PC-9 (cell line): ENCODE measurements at places on chromosomes 11 and 22. TPM values are rescaled to one million over a fixed set of nuclear protein-coding genes. Genes with fewer than 3 reads are reported as not detected.

- no peak overlapping the region for H3K4me3 ChIP-seq
- H3K4me1 ChIP-seq, result no peaks in the 10 kb centered on the region
- H3K27ac ChIP-seq, result no peak overlapping the region
- DNase-seq, result no peak
- H3K27me3 ChIP-seq, result peaks cover 77% of the 10 kb centered on the region
Observed at GRCh38 chr22:48907591-48907990, 920.1 kb downstream of the BRD1 start.

ZNF214 gene
- 0.55 and 1.4 TPM in 2 replicates for total RNA-seq

GRCh38 chr11:65439331-65440181, 17.0 kb downstream of the NEAT1 start:
- no peaks in the 10 kb centered on the region for H3K27me3 ChIP-seq
- DNase-seq, result peak; percentile 13
- peaks cover 54% of the 10 kb centered on the region for H3K36me3 ChIP-seq

DNA sequence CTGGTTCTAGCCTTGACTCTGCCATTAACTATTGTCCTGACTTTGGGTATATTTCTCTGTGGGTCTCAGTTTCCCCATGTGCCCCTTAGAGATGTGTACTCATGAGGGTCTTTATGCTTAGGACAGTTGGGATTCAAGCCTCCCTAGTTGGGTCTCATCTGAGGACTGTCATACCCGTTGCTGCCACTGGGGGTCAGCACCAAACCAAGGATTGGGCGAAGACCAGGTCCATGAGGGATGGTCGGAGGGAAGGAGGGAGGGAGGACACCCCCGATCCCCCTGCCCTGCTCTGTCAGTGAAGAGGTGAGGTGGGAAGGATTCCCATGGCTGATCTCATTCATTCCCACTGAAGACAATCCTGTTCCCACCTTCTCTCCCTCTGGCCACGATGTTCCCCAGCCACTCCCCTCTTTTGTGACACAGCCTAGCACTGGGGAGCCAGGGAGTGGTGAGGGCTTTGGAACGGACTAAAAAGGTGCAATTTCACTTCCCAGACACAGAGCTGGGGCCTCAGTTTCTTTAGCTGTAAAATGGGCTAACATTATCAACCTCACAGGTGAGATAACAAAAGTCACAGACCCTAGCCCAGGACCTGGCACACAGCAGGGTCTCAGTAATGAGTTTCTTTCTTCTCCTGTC, 12.4 kb upstream of the KLHL35 start:
- no peaks in the 10 kb centered on the region for H3K36me3 ChIP-seq
- H3K4me1 ChIP-seq, result no peaks in the 10 kb centered on the region
- no peaks in the 10 kb centered on the region; the same call in 1 of the 2 replicates for H3K27me3 ChIP-seq
- no peak for DNase-seq
- H3K27ac ChIP-seq, result no peak overlapping the region

SVIP gene
- 21.8 and 34.2 TPM in 2 replicates for total RNA-seq

DNA sequence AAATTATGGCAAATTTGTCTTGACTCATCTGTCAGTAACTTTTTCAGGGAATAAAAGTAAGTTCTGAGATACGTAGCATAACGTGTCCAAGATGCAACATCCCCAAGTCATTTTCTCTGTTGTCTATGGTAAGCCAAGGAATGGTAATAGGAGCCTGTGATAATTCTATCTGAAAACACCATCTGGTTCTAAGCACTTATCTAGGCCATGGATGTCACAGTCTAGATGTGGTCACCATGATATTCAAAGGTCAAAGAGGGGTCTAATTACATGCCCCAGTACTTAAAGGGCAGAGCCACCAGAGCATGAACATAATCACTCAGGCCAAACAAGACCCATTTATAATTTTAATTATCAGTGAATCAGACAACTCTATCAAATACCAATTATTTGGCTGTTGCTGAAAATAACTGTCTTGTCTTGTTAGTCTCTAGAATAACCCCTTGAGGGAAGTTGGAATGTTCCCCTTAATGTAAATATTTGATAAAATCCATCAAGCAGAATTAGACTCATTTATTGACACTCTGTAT, 225.1 kb upstream of the MPPED2 start:
- no peaks in the 10 kb centered on the region for H3K27me3 ChIP-seq
- no peak overlapping the region for H3K4me3 ChIP-seq
- H3K27ac ChIP-seq, result no peak overlapping the region
- no peaks in the 10 kb centered on the region for H3K4me1 ChIP-seq
- no peak for DNase-seq
- H3K36me3 ChIP-seq, result no peaks in the 10 kb centered on the region

EIF3D gene
- 270 and 312 TPM in 2 replicates for total RNA-seq

MOGAT2 gene
- total RNA-seq, result not detected in 2 replicates

DNA sequence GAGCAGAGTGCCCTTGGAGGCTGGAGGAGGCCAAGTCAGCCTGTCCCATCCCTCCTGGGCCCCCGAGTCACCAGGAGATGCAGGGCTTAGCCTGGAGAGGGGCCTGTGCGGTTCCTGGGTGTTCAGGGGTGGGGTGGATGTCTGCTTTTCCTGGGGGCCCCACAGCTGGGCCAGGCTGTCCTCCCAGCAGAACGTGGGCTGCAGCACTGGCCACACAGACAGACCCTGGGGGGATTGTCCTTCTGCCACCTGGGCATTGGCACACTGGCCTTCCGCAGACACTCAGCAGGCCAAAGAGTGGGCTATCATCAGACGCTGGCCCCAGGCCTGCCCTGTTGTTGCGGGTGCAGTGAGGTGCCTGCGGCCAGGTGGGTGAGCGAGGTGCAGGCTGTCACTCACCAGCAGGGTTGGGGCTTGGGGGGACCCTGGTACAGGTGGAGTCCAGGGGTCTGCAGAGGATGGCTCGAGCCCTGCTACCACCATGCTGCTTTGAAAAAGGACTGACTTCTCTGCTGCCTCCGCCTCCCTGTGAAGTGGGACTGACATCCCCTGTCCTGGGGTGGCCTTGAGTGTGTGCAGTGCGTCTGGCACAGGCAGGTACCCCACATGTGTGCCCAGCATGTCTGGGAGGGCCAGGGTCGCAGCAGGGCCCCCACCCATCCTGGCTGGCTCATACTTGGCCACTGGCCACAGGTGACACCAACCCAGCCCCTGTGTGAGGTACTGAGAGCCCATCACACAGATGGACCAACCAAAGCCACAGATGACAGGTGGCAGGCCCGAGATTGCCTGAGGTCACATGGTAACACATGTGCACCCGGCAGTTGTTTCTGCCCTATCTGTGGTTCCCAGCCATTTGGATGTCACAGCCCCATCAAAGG, 39.0 kb upstream of the KCNQ1OT1 start:
- no peak overlapping the region for H3K27ac ChIP-seq
- H3K4me1 ChIP-seq, result peaks cover 23% of the 10 kb centered on the region
- no peaks in the 10 kb centered on the region for H3K36me3 ChIP-seq

DNA sequence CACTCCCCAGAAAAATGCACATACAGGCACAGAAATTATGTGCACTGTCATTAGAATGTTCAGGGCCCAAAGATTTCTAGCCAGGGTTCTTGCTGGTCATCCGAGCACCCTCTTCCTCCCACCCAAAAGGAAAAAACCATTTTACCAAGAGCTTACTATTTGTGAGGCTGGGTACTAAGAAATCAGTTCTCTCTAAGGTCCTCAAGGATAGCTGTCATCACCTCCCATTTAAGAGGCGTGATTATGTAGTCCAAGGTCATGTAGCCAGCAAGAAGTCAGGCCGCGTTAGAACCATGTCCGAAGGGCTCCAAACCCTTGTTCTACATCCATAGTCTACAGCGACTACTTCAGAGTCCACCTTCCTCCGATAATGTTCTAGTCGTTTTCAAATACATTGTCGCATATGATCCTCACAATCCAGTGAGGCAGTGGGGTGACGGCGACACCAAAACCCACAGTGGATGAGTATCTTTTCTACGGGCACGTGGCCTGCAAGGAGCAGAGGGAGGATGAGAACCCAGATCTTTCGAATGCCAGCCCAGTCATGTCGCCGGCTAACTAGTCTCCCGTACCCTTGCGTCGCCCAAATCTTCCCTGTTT, 634 bp downstream of the TIMM8B start:
- no peaks in the 10 kb centered on the region for H3K27me3 ChIP-seq
- H3K4me3 ChIP-seq, result peak overlapping the region; percentile 96
- H3K4me1 ChIP-seq, result peaks cover 21% of the 10 kb centered on the region
- H3K36me3 ChIP-seq, result peaks cover 57% of the 10 kb centered on the region

DNA sequence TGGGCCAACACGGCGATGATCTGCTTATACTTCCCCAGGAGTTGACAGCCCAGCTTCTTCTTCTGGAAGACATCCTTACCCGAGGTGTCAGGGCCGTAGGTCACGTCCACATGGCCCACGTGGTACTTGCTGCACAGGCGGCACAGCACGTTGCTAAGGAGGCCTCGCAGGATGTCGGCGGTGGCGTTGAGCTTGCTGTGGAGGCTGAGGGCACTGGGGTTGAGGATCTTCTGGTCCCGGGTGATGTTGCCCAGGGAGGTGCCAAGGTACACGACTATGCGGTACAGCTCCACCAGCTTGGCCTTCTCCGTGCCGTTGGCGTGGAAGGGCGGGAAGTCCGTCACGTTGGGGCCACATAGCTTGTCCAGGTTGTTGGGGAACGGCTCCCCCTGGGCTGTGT, 2.9 kb downstream of the LIF start:
- no peak for DNase-seq
- H3K4me3 ChIP-seq, result no peak overlapping the region
- no peaks in the 10 kb centered on the region for H3K27me3 ChIP-seq
- H3K4me1 ChIP-seq, result peaks cover 26% of the 10 kb centered on the region
- peaks cover 43% of the 10 kb centered on the region for H3K36me3 ChIP-seq
- peak overlapping the region; percentile 33 for H3K27ac ChIP-seq

DNA sequence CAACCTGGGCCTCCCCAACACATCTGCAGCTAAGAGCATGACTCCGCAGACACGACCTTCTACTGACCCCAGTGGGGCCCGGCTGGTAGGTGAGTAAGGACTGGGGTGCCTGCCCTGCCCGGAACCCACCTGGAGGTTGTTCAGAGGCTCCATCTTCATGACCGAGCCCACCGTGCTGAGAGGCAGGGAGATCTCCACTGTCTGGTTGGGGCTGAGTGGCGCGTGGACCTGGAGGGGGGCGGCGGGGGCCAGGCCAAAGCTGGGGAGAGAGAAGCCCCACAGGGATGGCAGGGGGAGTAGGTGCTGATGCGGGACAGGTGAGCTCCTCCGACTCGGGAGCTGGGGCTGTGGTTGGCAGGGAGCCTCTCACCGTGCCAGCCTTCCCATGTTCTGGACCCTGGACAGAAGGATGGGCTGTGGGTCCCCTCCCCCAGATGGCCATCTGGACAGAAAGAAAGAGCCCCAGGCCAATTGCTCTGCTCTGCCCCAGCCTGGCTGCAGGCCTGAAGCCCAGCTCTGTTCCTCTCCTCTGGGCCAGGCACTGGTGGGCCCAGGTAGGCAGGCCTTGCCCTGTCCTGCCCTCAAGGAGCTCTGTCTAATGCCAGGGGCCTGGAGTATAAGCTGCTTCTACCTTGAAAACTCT, 16.3 kb upstream of the RASL10A start:
- H3K27me3 ChIP-seq, result no peaks in the 10 kb centered on the region
- no peak for DNase-seq
- H3K36me3 ChIP-seq, result no peaks in the 10 kb centered on the region; the same call in 1 of the 2 replicates
- H3K27ac ChIP-seq, result no peak overlapping the region
- no peak overlapping the region for H3K4me3 ChIP-seq
- no peaks in the 10 kb centered on the region for H3K4me1 ChIP-seq

IFITM2 gene
- 4.2 and 4.3 TPM in 2 replicates for total RNA-seq

DNA sequence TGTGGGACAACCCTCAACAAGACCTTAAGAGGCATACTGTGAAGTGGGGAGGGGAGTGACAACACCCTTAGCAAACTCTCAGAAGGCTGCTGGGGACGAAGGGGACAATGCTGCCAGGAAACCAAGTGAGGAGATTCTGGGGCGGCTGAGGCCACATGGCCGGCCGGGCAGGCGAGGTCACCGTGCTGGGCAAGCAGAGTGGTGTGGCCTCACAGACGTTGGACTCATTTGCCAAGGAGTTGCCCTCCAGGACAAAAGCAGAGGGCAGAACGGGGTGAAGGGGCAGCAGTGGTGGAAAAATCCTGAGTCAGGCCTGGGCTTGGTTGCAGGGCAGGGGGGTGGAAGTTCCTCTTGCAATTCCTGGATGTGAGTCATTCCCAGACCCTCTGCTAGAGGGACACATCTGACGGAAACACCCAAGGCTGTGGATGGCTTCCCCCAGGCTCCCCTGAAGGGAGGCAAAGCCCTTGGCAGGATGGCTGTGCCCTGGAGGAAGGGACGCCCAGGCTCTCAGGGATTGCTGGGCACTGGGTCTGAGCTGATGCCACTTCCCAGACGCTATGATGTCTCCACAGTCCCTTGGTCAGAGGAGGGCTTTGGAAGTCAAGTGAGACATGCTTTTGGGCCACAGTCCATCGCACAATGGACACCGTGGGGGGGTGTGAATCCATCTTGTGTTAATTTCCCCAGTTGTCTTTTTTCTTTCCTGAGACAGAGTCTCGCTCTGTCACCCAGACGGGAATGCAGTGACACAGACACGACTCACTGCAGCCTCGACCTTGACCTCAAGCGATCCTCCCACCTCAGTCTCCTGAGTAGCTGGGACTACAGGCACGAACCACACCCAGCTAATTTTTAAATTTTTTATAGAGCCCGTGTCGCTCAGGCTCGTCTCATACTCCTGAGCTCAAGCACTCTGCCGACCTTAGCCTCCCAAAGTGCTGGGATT, 16.2 kb upstream of the SHANK3 start:
- peak; percentile 92 for DNase-seq
- no peaks in the 10 kb centered on the region for H3K36me3 ChIP-seq
- H3K4me3 ChIP-seq, result peak overlapping the region; percentile 8; the same call in 1 of the 2 replicates
- H3K27me3 ChIP-seq, result no peaks in the 10 kb centered on the region
- H3K27ac ChIP-seq, result peak overlapping the region; percentile 83

DNA sequence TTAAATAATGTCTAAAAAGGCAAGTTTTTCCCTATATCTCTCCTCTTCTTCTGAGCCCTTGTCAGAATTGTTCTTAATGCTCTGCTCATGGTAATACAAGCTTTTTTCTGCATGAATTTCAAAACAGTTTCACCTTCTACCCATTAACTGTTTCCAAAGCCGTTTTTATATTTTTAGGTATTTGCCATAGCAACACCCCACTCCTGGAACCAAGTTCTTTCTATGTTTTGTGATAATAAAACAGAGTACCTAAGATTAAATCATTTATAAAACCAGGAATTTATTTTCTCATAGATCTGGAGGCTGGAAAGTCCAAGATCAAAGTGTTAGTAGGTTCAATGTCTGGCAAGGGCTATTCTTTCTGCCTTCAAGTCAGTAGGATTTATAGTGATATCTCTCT, 497.4 kb downstream of the ETS1 start:
- H3K27me3 ChIP-seq, result no peaks in the 10 kb centered on the region
- no peaks in the 10 kb centered on the region for H3K4me1 ChIP-seq
- H3K4me3 ChIP-seq, result no peak overlapping the region
- no peak for DNase-seq
- no peak overlapping the region for H3K27ac ChIP-seq

KCNJ1 gene
- total RNA-seq, result not detected in 2 replicates

GRCh38 chr11:720642-721246, 14.7 kb downstream of the EPS8L2 start:
- H3K4me3 ChIP-seq, result no peak overlapping the region
- no peaks in the 10 kb centered on the region for H3K27me3 ChIP-seq
- no peak for DNase-seq
- H3K27ac ChIP-seq, result no peak overlapping the region
- no peaks in the 10 kb centered on the region for H3K36me3 ChIP-seq

MRGPRE gene
- total RNA-seq, result not detected in 2 replicates

AMPD3 gene
- 16.5 and 17.4 TPM in 2 replicates for total RNA-seq

LRRN4CL gene
- total RNA-seq, result 1.0 and 1.3 TPM in 2 replicates

CDC45 gene
- total RNA-seq, result 27.5 and 29.1 TPM in 2 replicates
